ENCODE measurements at places on chromosomes 12 and 14.

DNA sequence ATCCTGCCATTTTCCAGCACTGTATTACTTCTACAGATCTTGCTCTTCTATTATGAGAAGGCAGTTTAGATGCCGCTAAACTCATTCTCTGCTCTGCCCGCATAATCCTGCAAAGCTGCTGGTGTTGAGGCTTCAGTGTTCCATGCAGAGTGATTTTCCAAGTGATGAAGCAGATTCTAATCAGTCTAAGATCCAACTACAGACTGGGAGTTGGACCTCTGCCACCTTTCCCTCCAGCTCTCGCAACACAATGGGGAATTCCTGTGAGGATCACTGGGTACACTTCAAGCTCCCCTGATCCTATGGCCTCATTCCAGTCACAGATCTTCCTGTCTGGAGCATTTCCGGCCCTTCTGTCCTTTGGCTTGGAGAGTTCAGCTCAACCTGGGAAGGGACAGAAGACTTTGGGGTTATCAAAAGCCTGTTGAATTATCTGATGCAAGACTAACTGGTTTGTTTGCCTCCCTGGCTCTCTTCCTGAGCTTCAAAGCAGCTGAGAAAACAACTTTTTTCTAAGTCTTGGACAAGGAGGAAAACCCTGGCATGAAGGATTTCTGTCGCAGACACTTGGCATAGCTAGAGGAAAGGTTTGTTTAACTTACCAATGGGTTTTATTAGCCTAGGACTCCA, 333.9 kb downstream of the ZFP36L1 start:
- DNase-seq: no peak

- peak; percentile 72 for DNase-seq
Observed at GRCh38 chr14:49863487-49864281, 11.1 kb upstream of the NEMF start.

DNA sequence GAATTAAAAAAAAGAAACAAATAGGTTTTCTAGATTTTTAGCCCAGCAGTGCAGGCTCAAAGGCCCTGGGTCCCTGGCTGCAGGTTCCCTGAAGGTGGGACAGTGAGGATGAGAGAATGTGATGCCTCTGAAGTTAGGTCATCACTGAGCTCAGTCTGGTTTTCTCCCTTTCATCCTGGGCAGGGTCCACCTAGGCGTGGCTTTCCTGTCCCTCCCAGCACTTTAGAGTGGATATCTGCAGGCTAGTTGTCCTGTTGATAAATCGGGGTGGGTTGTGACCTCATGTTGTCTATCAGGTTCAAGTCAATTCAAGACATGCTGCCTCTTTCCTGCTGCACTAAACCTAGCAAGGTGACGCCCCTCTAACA, 60.9 kb downstream of the MAP1LC3B2 start:
- DNase-seq: no peak

DNA sequence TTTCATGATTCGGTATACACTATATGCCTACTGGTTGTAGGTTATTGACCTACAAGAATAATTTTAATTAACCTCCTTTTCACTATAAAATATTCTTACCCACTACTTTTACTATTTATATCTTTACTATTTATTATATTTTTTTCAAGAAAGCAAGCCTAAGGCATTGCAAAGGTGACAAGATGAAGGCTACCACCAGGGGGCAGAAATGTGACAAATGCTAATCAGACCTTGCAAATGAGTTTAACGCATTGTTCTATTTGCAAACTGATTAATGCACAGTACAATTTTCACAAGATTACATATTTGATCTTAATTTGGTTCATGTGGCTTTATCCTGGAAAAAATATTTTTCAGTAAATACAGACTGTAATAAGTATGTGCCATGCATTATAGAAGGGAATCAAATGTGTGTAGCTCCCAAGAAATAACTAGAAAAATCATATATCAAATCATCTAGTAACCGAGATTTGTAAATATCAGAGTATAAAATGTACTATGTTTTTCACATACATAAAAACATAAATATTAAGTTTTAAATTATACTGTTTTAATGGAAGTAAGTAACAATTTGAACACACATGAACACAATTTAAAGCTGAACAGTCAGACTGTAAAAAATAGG, 107.0 kb downstream of the ADAMTS20 start:
- peak; percentile 47 for DNase-seq

- peak; percentile 29 for DNase-seq
Observed at GRCh38 chr14:22887990-22888378, 5.0 kb downstream of the REM2 start.

GRCh38 chr12:26658991-26659390, 174.0 kb downstream of the ITPR2 start:
- no peak for DNase-seq

DNA sequence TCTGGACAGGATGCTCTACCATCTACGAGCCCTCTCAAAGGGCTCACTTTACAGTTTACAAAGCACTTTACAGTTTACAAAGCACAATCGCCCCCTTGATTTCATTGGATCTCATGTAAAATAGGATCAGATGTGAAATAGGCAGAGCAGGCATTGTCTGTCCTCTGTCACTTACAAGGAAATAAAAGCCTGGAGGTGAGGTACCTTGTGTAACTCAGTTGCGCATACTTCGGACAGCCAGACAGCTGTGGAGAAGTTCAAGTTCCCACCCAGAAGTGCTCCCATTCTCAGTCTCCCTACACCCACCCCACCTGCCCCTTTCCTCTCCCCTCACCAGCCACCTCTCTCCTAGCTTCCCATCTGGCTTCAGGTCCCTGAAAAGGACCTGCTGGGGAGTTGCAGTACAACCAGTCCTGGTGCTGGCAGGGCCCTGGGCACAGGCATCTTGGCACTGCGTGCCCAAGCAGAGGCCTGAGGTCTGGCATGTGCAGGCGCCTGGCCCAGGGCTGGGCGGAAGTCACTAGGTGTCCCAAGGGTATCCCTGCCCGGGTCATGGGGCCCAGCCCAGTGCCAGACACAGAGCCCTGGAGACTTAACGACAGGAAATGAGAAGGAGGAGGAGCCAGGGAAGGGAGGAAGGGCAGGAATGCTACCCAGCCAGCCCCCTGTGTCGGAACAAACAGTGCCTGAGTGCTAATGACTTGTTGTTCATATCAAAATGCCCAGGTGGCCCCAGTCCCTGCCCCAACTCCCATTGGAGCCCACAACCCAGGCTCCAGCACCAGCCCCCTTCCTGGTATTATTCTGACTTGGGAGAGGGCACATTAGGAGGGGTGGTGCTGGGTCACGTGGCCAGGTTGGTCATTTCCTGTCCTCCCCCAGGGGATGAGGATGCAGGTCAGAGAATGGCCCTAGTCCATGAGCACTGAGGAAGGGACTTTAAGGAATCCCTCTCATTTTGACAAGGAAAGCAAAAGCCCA, 5.4 kb downstream of the RAPGEF3 start:
- no peak for DNase-seq

- no peak for DNase-seq
Observed at GRCh38 chr12:98456576-98457573, 58.5 kb upstream of the TMPO start.

- DNase-seq: no peak
Observed at GRCh38 chr12:3117144-3117581, 40.0 kb downstream of the TSPAN9 start.

- no peak for DNase-seq
Observed at GRCh38 chr12:114834621-114835020, 150.6 kb upstream of the TBX3 start.

DNA sequence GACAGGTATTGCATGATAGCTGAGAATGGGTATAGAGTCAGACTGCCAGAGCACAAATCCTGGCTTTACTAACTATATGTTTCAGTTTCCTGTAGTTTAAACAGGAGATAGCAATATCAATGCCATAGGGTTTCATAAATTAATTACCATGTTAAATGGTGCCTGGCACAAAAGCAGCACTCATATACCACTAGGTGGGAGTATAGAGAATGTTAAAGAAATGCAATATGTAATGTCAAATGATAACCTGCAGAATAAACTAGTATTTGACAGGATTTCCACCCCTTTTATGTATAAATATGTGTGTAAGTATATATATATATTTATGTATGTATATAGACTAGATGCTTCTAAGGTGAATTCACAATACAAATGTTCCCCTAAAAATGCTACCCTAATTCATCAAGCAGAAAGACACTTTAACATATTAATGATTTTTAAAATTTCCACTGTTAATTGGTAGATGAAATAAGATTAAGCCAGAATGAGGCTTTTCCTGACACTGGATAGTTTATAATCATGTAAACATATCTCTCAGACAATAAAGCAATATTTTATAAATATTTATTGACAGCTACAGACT, 8.6 kb downstream of the WDR89 start:
- DNase-seq: peak; percentile 65

- no peak for DNase-seq
Observed at GRCh38 chr12:79776111-79776510, 85.3 kb upstream of the PAWR start.

DNA sequence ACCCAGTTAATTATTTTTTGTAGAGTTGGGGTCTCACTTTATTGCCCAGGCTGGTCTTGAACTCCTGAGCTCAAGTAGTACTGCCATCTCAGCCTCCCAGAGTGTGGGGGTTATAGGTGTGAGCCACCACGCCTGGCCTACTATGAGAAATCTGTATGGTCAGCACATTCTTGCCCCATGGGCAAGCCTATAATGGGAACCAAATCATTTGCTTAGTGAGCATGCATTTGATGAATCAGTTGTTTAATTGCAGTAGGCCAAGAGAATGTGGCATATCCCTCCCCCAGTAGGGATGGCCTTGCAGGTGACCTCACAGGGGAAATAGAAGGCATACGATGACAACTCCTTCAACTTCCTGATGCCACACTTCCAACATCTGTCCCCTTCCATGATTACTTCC, 122.7 kb downstream of the DIP2B start:
- DNase-seq: no peak

- DNase-seq: no peak
Observed at GRCh38 chr12:57454213-57454565, 918 bp upstream of the INHBE start.
